Ammon's horn (tissue), 1 donor: ENCODE measurements at places on chromosomes 2 and 18.

DNA sequence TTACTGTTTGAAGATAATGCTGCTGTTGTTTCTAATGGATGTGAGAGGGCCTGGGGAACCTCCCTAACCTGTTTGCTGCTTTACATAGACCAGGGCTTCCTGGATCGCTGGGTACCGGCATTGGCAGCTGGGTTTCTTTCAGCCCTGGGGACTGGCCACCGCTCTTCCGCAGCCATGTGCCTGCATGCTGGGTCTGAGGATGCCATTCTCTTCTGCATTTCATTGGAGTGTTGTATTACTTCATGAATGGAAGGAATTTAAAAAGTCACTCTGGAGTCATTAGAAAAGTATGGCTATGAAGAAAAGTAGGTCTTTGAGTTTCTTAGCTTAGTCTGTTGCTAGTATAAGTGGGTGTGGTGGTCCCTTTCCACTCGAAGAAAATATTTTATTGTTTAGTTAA, 107.3 kb upstream of the MGAT5 start:
- DNase-seq: no peak

DNA sequence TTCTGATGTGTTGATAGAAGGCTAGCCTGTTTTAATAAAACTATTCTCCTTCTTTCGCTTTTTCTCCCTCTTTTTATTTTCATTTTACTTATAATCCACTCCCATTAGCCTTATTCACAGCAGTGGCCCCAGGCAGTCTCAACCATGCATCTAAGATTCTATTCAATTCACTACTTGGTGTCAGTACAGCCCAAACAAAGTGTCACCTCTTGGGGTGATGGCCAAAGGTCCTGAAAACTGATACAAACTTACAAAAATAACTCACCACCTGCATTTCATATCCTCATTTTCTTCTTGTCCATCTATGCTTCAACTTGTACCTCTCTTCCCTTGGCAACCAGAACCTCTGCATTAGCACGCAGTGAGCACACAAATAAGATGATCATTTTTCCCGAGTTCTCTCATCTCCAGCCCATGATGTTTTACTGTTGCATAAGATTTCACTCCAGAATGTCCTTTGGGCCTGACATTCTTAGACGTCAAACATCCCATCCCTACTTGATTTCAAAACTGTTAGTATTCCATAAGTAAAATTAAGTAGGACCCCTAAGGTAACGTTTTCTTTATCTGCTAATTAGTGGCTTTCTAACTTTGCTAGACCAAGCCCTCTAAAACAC, 559.3 kb upstream of the TNP1 start:
- DNase-seq: no peak

DNA sequence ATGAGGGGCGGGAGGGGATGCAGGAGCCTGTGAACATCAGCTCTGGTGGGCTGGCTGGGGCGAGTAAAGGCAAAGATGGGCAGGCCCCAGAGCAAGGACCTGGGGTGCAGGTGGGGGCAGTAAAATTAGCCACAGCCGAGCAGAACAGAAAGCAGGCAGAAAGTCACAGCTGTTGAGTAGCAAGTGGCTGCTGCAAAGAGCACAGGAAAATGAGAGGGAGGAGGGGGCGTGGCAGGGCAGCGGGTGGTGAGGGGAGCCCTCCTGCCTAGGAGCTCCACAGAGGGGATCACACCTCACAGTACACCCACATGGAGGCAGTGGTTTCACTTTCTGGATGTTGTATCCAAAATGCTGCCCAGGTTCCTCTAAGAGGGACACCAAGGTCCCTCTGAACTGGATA, 79.6 kb downstream of the LBH start:
- DNase-seq: no peak

DNA sequence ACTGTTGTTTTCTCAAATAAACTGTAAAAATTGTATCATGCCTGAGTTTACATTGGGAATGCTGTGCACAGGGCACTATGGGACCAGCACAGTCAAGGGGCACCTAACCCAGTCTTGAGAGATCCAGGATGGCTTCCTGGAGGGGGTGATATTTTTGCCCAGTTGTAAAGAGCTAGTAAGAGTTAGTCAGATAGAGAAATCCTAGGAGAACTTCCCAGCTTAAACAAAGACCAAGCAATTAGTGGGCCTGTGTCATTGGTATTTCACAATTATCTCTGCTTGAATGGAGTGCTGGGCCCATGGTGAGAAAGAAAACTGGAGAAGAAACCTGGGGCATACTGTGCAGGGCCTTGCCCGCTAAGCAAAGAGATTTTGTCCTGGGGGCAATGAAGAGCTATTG, 12.2 kb downstream of the XDH start:
- DNase-seq: no peak

DNA sequence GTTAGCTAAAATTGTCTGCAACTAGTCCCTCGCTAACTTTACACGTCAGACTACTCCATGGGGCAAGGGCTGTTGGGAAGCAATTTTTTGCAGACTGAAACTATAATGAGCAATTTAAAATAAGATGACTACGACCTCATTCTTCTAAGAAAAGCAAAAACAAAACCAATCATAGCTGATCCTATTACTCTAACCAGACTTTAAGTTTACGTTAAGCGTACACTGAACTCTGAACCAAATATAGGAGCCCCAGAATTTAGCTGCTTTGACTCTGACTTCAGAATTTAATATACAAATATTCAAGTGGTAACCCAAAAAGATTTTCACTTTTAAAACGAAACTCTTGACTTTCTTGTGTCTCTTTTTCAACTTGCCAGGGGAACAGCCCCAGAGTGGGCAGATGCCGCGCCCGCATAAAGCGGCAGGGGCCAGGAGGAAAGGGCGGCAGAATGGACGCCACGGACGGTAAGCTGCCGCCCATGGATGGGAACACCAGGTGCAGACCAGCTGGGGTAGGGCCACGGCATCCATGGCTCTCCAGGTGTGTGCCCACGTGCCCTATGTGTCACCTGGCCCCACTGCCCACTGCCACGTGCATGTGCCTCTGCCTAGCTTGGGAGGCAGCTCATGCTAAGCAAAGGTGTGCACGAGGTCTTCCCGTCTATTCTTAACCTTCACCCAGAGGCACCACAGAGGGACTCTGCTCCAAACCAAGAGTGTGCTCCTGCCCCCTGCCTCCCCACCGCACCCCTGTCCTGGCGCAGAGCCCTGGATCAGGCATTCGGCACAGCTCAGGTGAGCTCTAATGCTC, 217.6 kb downstream of the HDAC4 start:
- DNase-seq: no peak

GRCh38 chr2:694906-695510, 17.8 kb upstream of the TMEM18 start:
- peak; percentile 49 for DNase-seq

GRCh38 chr2:20562540-20563225, 88.2 kb downstream of the HS1BP3 start:
- DNase-seq: no peak

DNA sequence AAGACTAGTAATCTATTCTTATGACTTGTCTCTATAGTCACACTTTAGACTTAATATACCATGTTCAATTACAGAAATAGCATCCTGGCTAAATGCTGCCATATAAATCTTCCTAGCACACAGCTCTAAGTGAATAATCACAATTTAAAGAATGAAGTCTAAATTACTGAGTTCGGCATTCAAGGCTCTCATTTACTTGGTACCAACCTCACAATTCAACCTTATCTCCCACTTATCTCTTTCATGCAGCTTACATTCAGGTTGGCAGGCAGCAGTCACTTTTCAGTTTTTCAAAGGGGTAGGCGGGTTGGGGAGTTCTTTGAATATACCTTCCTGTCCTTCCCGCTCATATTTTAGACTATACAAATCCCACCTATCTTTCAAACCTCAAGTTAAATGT, 1.5 kb downstream of the MMADHC start:
- no peak for DNase-seq

DNA sequence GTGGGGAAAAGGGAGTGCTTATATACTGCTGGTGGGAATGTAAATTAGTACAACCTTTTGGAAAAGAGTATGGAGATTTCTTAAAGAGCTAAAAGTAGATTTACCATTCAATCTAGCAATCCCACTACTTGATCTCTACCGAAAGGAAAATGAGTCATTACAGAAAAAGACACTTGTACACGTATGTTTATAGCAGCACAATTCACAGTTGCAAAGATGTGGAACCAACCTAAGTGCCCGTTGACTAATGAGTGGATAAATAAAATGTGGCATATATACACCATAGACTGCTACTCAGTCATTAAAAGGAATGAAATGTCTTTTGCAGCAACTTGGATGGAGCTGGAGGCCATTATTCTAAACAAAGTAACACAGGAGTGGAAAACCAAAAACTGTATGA, 29.5 kb downstream of the FLACC1 start:
- no peak for DNase-seq

GRCh38 chr18:76357585-76358260, 137.3 kb downstream of the ZNF516 start:
- DNase-seq: no peak

DNA sequence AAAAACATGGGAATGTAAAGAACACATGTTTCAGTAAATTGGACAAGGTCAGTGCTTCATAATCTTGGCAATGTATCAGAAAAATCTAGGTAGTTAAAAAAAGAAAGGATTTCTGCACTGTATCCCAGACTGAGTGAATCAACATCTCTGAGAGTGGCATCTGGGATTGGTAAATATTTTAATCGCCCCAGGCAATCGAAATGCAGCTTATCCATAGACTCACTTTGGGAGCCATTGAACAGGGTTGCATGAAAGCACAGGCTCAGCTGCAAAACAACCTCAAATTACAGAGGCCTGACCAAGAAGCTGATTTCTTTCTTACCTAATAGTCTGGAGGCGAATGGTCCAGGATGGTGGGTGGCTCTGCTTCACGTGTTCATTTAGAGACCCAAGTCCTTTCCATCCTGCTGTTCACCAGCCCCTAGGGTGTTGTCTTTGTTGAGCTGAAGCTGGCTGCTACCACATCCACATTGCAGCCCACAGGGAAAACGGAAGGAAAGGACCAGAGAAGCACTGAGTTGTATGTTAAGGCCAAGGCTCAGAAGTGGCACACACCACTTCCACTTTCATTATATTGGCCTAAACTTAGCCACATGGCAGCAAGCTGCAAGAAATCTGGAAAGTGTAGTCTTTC, 59.0 kb downstream of the MOGAT1 start:
- peak; percentile 69 for DNase-seq

DNA sequence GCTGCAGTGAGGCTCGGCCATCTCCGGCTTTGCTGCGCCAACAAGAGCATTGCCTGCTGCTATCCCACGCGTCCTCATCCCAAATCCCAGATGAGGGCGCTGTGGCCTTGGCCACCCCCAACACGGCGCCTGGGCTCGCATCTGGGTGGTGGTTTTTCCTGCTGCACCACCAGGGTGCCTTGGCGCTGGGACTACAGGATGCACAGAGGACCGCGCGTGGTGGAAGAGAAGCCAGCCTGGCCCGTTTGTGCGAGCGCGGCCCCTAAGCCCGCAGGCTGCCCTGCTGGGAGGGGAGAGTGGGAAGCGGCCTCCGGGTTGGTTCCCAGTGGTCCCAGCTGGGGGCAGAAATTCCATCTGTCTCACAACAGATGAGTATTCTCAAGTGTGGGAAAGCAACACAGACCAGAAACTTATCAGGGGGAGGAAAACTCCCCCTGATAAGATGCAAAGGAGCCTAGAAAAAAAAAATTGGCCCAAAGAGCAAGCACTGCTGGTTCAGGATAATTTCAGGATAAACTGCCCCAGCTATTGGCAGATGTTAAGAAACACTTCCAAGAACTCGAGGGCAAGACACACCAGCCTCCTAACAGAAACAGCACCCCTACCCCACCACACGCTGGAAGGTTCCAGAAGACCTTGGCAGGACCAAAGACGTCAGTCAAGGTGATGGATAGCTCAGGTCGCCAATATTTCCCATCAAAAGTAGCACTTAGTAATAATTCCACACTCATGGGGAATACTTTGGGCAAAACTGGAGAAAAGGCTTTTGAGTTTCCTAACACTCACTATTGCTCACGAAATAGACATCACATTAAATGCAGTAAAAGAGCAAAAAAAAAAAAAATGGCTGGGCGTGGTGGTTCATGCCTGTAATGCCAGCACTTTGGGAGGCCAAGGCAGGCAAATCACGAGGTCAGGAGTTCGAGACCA, 152.1 kb downstream of the PXDN start:
- peak; percentile 48 for DNase-seq

GRCh38 chr2:144230448-144231085, 289.4 kb downstream of the ZEB2 start:
- DNase-seq: no peak

- no peak for DNase-seq
Measured at GRCh38 chr2:205323929-205324328, 358.4 kb upstream of the NRP2 start.

- no peak for DNase-seq
Measured at GRCh38 chr2:21415234-21415633, 291.5 kb downstream of the TDRD15 start.
